WERI-Rb-1 (cell line): ENCODE measurements at places on chromosomes 13 and 19.

- DNase-seq: peak; percentile 29
These were observed 125.7 kb upstream of the PEG3 start for GRCh38 chr19:56966225-56966696.

GRCh38 chr13:105395041-105395440, 1140.4 kb downstream of the EFNB2 start:
- DNase-seq: no peak

DNA sequence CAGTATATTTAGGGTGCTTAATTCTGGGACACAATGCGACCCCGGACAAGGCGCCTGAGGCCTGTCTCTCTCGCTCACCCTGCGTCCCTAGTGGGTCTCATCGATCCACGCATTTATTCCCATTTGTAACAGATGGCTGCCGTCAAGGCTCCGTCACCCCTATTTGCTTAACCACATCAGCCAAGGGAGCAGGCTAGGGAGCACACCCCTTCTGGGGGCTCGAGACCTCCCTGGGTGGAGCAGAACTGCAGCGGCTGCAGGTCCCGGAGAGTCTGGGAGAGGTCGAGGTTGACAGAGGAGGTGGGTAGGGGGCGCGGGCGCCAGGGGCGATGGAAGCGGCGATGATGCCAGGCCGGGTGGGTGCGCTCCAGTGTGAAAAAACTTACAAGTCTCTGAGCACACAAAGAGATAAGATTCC, 507 bp downstream of the ALG5 start:
- DNase-seq: peak; percentile 11

DNA sequence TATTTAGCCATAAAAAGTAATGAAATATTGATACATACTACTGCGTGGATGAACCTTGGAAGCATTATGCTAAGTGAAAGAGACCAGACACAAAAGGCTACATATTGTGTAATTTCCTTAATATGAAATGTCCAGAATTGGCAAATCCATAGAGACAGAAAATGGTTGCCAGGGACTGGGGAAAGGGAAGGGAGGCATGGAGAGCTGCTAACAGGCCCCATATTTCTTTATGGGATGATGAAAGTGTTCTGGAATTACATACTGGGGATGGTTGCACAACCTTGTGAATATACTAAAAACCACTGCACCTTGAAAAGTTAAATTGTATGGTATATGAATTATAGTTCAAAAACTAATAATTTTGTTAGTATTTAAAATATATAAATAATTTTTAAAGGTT, 3.6 kb downstream of the IFT88 start:
- no peak for DNase-seq

DNA sequence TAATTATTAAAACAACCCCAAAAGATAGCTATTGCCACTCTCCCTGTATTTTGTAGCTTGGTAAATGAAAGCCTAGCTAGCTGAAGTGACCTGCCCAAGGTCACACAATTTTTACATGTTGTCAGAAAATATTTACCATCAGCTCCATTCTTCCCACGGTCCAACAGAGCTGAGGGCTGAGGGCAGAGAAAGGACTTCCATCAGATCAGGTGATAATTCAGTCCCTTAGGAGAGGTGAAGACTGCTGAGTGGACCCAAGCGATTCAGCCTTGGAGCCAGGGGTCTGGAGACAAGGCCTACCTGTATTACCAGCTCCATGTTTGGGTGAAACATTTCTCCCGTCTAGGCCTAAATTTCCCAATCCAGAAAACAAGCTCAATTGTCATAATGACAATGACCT, 149.5 kb upstream of the TSHZ3 start:
- no peak for DNase-seq

DNA sequence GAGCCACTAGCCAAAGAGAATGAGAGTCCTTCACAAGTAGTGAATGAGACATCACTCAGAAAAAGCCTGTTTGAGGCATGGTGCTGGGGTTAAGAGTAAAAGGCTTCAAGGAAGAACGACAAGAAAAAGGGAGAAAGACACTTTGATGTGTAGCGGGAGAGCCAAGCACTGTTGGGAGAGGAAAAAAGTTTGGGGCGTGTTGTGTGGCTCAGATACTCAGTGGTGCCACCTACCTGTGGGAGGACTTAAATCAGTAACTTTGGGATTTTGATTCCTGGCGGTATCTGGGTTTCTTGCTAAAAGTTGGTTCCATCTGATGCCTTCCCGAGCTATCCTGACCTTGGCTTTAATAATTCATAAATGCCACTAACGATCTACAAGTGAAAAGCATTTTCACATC, 12.3 kb downstream of the ELSPBP1 start:
- DNase-seq: no peak

GRCh38 chr13:112119192-112120030, 52.5 kb downstream of the SOX1 start:
- DNase-seq: peak; percentile 5

DNA sequence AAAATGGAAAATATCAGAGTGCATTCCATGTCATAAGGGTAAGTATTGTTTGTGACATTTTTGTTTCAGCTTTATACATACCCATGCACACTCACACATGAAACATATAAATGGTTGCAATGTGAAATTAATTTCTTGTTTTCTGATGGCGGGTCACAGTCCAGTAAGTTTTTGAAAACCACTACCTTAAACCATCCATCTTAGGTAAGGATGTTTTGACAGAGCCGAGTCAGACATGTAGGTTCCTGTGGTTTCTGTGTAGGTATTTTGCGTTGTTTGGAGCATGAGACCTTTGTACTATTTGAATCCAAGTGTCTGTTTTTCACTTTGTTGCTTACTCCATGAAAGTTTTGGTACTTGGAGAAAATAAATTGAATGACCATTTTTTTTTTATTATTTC, 121.7 kb downstream of the B3GLCT start:
- no peak for DNase-seq

DNA sequence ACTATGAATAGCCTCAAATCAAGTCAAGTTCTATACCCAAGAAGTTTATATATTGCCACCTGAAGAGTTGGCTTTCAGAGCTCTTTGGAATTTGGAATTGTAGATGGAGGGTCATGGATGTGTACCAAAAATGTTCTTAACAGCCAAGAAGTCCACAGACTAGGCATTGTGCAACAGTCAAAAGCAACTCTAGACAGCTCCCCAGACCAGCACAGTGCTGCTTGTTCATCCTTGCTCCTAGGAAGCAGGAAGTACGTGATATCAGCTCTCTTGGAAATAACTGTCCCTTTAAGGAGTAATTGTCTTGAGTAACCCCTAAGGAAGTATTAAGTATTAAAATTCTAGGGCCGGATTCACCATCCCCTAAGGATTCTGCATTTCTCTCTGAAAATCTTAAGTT, 30.7 kb upstream of the IL17D start:
- DNase-seq: no peak

DNA sequence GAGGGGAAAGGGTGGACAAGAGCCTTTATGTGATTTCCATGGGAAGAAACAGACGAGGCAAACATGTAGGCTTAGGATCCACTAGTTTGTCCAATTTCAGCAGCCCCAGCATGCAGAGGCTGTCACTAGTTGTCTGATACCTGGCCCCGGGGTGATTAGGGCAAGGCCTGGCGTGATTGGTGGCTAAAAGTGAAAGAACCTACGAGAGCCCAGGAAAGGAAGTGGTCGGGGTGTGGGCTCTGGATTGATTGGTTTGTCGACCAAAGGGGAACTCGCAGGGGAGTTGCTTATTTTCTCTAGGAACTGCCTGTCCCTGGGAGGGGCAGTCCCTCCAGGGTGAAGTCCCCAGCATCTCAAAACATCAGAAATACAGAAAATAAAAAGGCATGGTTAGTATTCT, 64.2 kb upstream of the UQCRFS1 start:
- no peak for DNase-seq

DNA sequence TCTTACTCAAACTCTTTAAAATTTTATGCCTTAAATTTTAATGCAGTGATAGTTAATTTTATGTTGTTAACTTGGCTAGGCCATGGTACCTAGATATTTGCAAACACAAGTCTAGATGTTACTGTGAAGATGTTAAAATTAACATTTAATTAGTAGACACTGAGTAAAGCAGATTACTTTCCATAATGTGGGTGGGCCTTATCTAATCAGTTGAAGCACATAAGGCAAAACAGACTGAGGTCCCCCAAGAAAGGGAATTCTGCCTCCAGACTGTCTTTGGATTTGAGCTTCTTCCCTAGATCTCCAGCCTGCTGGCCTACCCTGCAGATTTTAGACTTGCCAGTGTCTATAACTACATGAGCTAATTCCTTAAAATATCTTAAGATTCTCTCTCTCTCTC, 294.0 kb downstream of the ENOX1 start:
- DNase-seq: no peak

DNA sequence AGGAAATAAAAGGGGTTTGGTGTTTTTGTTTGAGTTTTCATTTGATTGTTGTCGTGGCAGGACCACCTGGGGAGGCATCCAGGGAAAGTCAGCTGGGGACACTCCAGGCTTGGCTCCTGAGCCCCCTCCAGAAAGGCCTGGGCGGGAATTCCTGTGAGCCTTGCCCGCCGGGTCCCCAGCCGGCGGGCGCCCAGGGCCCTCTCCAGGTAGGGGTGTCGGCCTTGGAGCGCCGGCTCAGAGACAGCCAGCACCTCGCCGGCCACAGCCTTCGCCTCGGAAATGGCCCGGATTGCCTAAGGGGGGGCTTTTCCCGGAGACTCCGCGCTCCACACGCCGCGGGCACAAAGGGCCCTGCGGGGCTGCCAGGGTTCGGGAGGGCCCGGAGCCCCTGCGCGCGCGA, 125.0 kb downstream of the TNFRSF19 start:
- no peak for DNase-seq

DNA sequence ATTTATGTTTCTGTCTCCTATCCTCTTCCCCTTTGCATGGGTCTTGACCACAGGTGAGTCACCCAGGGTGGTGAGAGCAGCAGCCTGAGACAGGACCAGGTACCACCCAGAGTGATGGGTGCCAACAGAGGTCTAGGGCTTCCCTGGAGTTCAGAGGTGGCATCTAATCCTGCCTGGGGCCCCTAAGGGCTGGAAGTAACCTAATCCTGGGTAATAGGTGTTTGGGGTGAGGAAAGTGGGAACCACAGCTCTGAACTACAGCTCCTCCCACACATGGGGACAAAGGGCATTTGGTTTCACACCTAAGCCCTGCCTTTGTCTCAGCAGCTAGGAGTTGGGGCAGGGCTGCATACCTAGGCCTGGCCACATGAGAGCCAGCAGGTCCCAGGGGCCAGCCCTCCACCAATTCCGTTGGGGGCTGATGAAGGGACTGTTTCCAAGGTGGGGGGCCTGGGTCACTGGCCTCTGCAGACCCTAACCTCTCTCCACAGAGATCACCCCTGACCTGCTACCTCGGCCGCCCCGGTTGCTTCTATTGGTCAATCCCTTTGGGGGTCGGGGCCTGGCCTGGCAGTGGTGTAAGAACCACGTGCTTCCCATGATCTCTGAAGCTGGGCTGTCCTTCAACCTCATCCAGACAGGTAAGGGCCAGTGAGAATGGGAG, 8.0 kb downstream of the SPHK2 start:
- no peak for DNase-seq

DNA sequence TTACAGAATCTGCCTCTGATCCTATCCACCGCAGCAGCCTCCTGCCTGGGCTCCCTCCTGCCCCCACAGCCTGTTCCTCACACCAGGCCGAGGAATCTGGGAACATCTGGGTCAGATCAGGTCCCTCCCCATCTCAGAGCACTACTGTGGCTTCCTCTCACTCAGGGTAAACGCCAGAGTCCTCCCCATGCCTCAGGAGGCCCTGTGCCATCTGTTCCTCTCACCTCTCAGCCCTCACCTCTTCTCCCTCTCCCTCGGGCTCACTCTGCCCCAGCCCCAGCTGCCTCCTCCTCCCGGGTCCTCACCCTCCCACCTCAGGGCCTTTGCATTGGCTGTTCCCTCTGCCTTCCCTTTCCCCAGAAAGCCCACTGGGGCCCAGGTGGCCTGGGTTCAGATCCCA, 18.2 kb downstream of the FCGBP start:
- no peak for DNase-seq
